H1 (cell line): ENCODE measurements at places on chromosomes 7 and 10. TPM values are rescaled to one million over a fixed set of nuclear protein-coding genes. Genes with fewer than 3 reads are reported as not detected.

- DNase-seq: no peak
Measured at GRCh38 chr7:79091661-79092060, 361.8 kb downstream of the MAGI2 start.

- no peak for DNase-seq
Measured at GRCh38 chr7:159025161-159025779, 119.4 kb downstream of the VIPR2 start.

- no peak for DNase-seq
Measured at GRCh38 chr10:103680869-103681236, 174.5 kb downstream of the SH3PXD2A start.

The NPTX2 gene
- polyA plus RNA-seq: 19.2 and 25.6 TPM in 2 replicates

- DNase-seq: no peak
Measured at GRCh38 chr10:14379556-14380280, 49.0 kb upstream of the FRMD4A start.

The FAM185A gene
- polyA plus RNA-seq: 5.2 and 7.4 TPM in 2 replicates

The RBP3 gene
- not detected in 2 replicates for polyA plus RNA-seq

The MSMB gene
- not detected in 2 replicates for polyA plus RNA-seq

- DNase-seq: no peak
Measured at GRCh38 chr10:78349165-78349516, 315.5 kb downstream of the RPS24 start.

DNA sequence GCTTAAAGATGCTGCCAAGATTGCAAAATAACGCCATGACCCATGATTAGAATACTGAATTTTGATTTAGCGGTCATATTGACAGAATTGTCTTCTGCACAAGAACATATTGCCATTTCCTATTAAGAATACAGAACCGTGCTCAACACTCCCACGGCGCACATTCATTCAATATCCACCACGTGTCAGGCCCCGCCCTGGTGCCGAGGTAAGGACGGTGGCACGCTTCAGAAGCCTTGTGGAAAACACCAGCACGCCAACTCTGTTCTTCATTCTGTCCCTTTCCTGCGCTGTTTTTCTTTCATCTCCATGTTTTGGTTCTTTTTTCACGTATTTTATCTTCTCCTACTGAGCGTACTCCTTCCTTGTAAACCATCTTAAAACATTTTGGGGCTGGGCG is 189.3 kb downstream of the ZMYND11 start:
- DNase-seq: no peak

GRCh38 chr7:77434570-77435275 is 18.6 kb upstream of the GSAP start:
- no peak for DNase-seq

DNA sequence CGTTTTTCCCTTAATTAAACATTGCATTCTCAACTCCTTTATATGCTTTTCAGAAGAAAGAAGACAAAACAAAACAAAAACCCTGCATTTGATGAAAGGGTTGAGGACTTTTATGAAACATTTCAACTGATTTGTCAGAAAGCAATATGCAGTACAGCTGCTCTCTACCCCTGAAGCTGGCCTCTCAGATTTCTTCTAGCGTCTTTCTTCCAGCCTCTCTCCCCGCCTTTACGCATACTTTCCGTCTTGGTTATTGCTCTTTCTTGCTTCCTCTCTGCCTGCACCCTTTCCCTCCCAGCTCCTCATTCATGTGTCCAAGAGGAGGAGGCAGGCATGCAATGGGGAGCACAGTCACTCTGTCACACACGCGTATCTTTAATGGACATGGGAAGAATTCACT is 91.0 kb upstream of the COL1A2 start:
- DNase-seq: no peak

The SLC18A3 gene
- polyA plus RNA-seq: 0.17 and 0.28 TPM in 2 replicates

The CALML3 gene
- not detected in 2 replicates for polyA plus RNA-seq

The RPP30 gene
- polyA plus RNA-seq: 20.9 and 38.9 TPM in 2 replicates

The ZFAND4 gene
- 2.2 and 2.8 TPM in 2 replicates for polyA plus RNA-seq

DNA sequence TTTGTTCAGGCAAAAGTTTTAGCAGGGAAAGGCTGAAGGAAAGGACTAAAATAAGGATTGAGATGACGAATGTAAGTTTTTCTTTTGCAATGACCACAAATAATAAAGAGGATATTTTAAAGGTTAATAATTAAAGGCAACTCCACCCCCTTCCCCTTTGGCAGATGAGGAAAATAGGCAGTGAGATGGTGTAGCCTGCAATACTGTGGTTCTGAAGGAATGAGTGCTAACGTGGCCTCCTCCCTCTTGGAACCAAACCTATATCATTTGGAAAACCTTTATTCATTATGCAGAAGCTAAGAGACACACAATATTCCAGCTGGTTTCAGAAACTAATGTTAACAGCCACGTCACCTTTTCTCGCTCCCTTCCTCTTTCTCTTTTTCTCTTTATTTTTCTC is 70.9 kb upstream of the COL1A2 start:
- DNase-seq: no peak

DNA sequence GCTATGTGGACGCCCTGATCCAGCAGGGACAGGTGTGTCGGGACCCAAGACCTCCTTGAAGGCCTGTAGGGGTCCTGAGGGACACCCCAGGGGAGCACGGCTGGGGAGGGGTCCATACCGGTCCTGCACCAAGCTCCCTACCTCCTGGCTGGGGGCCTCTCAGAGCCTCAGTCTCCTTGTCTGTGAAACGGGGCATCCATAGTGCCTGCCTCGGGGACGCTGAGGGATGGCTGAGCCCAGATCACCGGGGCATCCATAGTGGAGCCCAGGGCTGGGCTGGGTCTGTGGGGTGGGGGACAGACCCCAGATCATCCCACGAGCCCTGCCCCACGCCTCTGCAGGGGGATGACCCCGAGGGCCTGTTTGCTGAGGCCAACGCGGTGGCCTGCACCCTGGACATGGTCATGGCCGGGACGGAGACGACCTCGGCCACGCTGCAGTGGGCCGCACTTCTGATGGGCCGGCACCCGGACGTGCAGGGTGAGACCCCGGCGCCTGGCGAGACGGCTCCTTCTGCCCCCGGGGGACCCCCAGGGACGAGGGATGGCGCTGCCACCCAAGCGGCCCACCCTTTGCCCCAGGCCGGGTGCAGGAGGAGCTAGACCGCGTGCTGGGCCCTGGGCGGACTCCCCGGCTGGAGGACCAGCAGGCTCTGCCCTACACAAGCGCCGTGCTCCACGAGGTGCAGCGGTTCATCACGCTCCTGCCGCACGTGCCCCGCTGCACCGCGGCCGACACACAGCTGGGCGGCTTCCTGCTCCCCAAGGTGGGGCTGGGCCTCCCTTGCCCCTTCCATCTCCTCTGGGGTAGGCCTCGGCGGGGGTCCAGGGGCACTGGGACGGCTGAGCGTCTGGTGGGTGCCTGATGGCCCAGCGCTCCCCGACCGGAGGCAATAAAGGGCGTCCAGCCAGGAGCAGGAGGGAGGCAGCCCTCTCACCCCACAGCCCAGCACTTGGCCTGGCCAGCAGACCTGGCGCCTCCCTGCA is 4.1 kb downstream of the CYP2W1 start:
- DNase-seq: no peak
